Activated T-cell treated with anti-CD3 and anti-CD28 coated beads, Interleukin-2, amount 50 U/mL, for 24 hours (primary cell): ENCODE measurements at places on chromosomes 12 and 14.

GRCh38 chr12:30835216-30835615, 80.5 kb upstream of the CAPRIN2 start:
- H3K4me3 ChIP-seq, result no peak overlapping the region
- no peaks in the 10 kb centered on the region for H3K4me1 ChIP-seq
- H3K36me3 ChIP-seq, result no peaks in the 10 kb centered on the region
- H3K27me3 ChIP-seq, result peaks cover 46% of the 10 kb centered on the region

GRCh38 chr14:105486974-105487448, 325 bp downstream of the CRIP1 start:
- peak; percentile 65 for DNase-seq
- peaks cover 57% of the 10 kb centered on the region for H3K4me1 ChIP-seq
- peak overlapping the region; percentile 83 for H3K4me3 ChIP-seq
- no peaks in the 10 kb centered on the region for H3K27me3 ChIP-seq

DNA sequence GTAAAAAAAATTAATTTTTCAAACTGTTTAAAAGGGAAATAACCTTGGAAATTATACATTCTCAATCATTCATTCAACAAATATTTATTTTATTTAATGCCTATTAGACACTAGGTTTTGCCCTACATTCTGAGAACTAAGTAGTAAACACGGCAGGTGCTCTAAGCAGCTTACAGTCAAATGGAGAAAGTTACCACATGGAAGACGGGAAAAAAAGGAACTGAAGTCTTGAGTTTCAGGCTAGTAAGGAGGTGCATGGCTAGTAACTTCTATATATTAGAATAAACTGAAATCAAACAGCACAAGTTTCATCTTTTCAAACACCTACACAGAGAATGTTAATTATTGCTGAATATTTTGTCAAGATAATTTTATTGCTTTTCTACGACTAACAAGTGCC, 52.9 kb downstream of the C12orf42 start:
- no peak overlapping the region for H3K4me3 ChIP-seq
- peaks cover 25% of the 10 kb centered on the region for H3K4me1 ChIP-seq
- H3K36me3 ChIP-seq, result no peaks in the 10 kb centered on the region
- no peak overlapping the region for H3K27ac ChIP-seq

DNA sequence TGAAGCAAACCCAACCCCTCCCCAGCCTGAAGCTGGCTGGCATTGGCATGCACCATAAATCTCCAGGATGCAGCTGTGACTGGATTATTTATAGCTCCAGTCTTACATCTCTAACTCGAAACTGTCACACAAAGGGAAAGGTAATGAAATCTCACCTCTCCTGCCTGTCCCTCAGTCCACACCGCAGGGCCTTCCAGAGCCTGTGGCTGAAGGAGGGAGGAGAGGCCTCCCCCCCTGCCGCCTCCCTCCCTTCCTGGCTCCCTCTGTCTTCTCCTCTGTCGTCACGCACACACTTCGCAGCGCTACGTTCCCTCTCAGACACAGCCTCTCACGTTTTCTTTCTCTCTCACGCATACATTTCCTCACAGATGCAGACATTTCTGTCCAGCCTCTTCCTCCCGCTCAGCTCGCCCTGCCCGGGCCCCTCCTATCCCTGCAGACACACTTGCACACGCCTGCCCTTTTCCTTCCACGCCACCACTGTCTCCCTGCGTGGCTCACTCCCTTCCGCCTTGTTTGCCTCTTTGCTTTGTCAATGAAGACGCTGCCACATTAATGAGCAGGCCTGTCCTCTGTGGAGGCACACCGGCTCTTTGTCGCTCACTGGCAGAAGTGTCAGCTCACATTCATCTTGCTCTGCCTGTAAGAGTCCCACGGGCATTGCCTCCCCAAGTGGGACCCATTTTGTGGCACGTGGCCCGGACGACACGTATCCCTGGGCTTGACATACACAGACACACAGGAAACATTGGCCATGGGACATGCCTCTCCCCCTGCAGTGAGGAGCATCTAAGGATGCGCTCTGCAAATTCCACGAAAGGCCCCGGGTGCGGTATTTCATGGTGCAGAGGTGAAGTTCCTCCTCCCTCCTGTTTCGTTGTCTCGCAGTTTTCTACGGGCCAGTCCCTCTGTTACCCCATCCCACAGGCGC, 27.9 kb downstream of the IRF2BPL start:
- H3K27ac ChIP-seq, result peak overlapping the region; percentile 11
- peaks cover 22% of the 10 kb centered on the region for H3K4me1 ChIP-seq
- no peaks in the 10 kb centered on the region for H3K36me3 ChIP-seq

DNA sequence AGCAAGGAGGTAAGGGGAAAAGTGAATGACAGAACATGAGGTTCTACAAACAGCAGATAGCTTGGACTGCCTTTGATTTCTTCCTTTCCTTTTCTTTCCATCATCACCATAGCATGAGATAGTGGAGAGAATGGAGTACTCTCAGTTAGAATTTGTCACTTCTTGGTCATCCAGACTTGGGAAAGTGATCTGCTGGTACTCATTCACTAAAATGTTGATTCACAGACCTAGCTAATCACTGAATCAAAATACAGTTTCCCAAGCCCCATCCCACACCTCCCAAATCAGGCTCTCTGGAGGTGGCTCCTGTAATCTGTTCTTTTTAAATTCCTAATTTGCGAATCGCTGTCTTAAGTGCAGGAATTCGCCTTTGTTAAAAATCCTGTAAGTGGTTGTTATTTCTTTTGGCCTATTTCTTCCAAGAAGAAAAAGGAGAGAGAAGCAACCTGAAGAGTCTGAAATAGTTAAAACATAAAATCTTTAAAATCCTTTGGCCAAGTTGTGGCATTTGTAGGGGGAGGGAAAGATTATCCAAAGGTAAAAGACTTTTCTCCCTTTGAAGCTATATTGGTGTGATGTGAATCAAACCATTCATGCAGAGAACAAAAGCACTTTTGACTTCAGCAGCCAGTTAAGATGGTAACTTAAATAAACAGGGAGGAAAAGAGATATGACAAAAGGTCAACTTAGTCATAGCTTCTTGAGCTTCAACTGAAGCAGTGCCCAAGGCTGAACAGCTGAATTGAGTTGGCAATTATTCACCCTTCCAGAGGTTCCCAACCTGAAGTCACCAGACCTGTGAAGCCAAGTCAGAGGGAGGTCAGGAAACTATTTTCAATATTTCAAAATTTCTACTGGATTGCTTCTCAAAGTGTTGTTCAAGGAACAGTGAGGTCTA, 255.1 kb upstream of the KRR1 start:
- H3K27ac ChIP-seq, result no peak overlapping the region
- H3K4me3 ChIP-seq, result no peak overlapping the region
- DNase-seq, result no peak

- DNase-seq, result peak; percentile 70
- H3K27ac ChIP-seq, result peak overlapping the region; percentile 41
- peaks cover 35% of the 10 kb centered on the region for H3K4me1 ChIP-seq
- H3K4me3 ChIP-seq, result peak overlapping the region; percentile 87
These were observed 663 bp downstream of the NCKAP5L start for GRCh38 chr12:49827401-49828099.

GRCh38 chr14:61491876-61492434, 170.6 kb downstream of the PRKCH start:
- peaks cover 31% of the 10 kb centered on the region for H3K4me1 ChIP-seq
- H3K27me3 ChIP-seq, result no peaks in the 10 kb centered on the region
- no peak for DNase-seq
- no peak overlapping the region for H3K27ac ChIP-seq
- no peak overlapping the region for H3K4me3 ChIP-seq

- no peak overlapping the region for H3K27ac ChIP-seq
- no peak overlapping the region for H3K4me3 ChIP-seq
- no peaks in the 10 kb centered on the region for H3K27me3 ChIP-seq
These were observed 82.3 kb downstream of the PDE3A start for GRCh38 chr12:20450591-20451180.

- no peak overlapping the region for H3K4me3 ChIP-seq
- H3K4me1 ChIP-seq, result peaks cover 23% of the 10 kb centered on the region
- no peaks in the 10 kb centered on the region for H3K27me3 ChIP-seq
- no peaks in the 10 kb centered on the region for H3K36me3 ChIP-seq
These were observed 798 bp downstream of the CELA1 start for GRCh38 chr12:51345681-51346080.

DNA sequence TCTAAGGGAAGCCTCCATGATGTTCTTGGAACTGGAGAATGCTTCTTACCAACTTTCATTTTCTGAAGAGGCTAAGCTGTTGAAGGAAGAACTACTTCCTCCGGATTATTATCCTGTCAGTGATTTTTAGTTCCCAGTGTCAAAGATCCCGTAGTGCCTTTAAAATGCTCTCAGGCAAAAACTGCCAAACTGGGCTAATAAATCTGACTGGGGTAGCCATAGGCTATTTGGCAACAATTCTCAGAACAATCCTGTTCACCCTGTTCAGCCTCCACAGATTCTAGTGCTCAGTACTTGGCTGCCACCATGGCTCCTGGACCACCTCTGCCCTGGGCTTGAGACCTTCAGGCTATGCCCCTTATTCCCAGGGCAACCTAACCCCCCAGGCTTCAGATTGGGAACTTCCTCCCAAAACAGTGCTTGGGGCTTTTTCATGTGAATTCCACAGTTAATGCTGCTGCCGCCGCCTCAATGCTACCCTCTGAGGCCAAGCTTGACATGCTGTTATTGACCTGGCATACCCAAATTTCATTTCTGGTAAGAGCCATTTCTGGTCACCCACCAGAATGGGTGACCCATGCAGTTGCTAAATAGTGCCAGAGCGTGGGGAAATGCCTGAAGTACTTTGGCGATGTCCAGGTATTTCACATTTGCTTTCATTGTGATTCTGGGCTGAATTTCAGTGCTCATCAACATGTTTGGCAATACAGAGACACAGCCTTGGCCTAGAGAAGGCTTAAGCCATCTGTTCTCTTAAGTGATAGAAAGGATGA, 110.0 kb upstream of the ARHGAP5 start:
- H3K27me3 ChIP-seq, result peaks cover 8% of the 10 kb centered on the region
- no peak for DNase-seq
- H3K27ac ChIP-seq, result no peak overlapping the region

DNA sequence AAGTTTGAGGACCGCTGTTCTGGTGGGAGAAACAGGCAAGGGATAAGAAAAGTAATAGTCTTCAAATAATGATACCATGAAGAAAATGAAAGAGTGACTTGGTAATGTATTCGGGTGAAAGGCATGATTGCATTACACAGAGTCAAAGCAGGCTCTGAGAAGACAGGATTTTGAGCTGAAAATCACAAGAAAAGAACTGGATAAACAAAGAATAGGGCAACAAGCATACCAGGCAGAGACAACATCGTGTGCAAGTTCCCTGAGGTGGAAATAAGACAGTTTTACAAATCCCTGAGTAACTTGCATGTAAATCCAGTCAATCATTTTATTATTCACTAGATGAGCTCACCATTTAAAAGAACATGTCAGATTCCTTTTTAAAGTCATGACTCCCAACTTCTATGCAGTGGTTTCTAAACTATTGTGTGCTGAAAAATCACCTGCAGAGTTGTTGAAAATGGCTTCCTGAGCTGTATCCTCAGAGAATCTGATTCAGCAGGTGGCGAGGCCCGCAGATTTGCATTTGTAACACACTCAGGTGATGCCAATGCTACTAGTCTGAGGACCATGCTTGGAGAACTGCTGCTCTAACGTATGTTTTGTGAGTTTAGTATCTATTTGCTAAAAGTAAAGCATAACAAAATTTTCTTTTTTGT, 133.0 kb upstream of the ABCD2 start:
- no peak overlapping the region for H3K4me3 ChIP-seq
- no peak overlapping the region for H3K27ac ChIP-seq
- no peaks in the 10 kb centered on the region for H3K36me3 ChIP-seq
- H3K4me1 ChIP-seq, result no peaks in the 10 kb centered on the region
- no peak for DNase-seq

GRCh38 chr12:90262251-90262650, 553.6 kb upstream of the ATP2B1 start:
- no peak for DNase-seq
- H3K36me3 ChIP-seq, result no peaks in the 10 kb centered on the region
- no peak overlapping the region for H3K27ac ChIP-seq
- H3K27me3 ChIP-seq, result peaks cover 5% of the 10 kb centered on the region
- no peaks in the 10 kb centered on the region for H3K4me1 ChIP-seq
- no peak overlapping the region for H3K4me3 ChIP-seq

GRCh38 chr12:117228239-117228638, 38.0 kb upstream of the FBXO21 start:
- no peaks in the 10 kb centered on the region for H3K4me1 ChIP-seq
- H3K27me3 ChIP-seq, result peaks cover 21% of the 10 kb centered on the region
- H3K4me3 ChIP-seq, result no peak overlapping the region
- no peak overlapping the region for H3K27ac ChIP-seq
- H3K36me3 ChIP-seq, result no peaks in the 10 kb centered on the region

DNA sequence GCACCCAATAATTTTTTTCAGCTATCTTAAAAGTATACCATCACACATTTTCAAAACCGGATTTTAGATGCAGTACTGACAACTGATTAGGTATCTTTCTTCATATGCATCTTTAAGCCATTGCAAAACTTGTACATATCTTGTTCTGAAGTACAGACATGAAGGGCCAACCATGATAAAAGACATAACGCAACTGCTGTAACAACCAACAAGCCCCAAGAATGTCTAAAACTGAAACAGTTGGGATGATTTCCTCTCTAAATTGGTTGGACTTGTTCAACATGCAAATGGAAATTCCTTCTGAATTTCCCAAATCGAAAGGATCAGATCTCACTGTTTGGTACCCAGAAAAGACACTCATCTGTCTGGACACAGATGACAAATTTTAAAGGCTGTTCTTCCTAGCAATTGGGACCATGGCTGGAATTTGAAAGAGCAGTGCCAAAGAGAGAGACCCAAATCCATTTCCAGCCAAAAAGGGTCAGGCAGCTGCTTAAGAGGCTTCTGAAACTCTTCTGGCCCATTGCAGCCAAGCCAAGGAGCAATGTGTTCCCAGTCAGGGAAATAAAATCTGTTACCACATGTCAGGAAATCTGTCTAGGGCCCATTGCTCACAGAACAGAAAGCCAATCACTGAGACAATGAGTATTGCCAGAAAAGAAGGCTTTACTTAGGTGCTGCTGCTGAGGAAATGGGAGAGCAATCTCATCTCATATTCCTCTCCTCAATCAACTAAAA, 1122.4 kb upstream of the USP15 start:
- DNase-seq, result no peak
- no peaks in the 10 kb centered on the region for H3K27me3 ChIP-seq
- H3K4me3 ChIP-seq, result no peak overlapping the region

GRCh38 chr14:77707724-77708408, at the start of the genes ALKBH1 and SLIRP:
ALKBH1 (minus strand) TSS chr14:77708023; CDS start chr14:77708004, 19 bp downstream.
SLIRP (plus strand) TSS chr14:77708103; CDS start chr14:77708112, 9 bp downstream.
- H3K4me1 ChIP-seq, result peaks cover 49% of the 10 kb centered on the region
- peak within 1 kb of the TSS; percentile 95 for H3K27ac ChIP-seq
- H3K4me3 ChIP-seq, result peak within 1 kb of the TSS; percentile 90
- no peaks in the 10 kb centered on the region for H3K27me3 ChIP-seq
- peak; percentile 87 for DNase-seq
- peaks cover 87% of the 10 kb centered on the region for H3K36me3 ChIP-seq

- H3K4me3 ChIP-seq, result no peak overlapping the region
- no peaks in the 10 kb centered on the region for H3K4me1 ChIP-seq
- H3K27me3 ChIP-seq, result peaks cover 12% of the 10 kb centered on the region
- DNase-seq, result no peak
These were observed 101.1 kb downstream of the OTOGL start for GRCh38 chr12:80200414-80200813.

GRCh38 chr14:99192028-99192621, 79.9 kb downstream of the BCL11B start:
- H3K4me1 ChIP-seq, result peaks cover 93% of the 10 kb centered on the region
- no peaks in the 10 kb centered on the region for H3K27me3 ChIP-seq
- peak overlapping the region; percentile 95 for H3K27ac ChIP-seq
- H3K36me3 ChIP-seq, result peaks cover 60% of the 10 kb centered on the region
- peak overlapping the region; percentile 85 for H3K4me3 ChIP-seq
- peak; percentile 65 for DNase-seq

GRCh38 chr12:24255920-24256665, 306.6 kb upstream of the SOX5 start:
- H3K4me1 ChIP-seq, result no peaks in the 10 kb centered on the region
- no peak overlapping the region for H3K4me3 ChIP-seq
- H3K27me3 ChIP-seq, result no peaks in the 10 kb centered on the region
- no peak for DNase-seq
- no peaks in the 10 kb centered on the region for H3K36me3 ChIP-seq
- H3K27ac ChIP-seq, result no peak overlapping the region
